ENCODE measurements at places on chromosomes 6 and 20.

DNA sequence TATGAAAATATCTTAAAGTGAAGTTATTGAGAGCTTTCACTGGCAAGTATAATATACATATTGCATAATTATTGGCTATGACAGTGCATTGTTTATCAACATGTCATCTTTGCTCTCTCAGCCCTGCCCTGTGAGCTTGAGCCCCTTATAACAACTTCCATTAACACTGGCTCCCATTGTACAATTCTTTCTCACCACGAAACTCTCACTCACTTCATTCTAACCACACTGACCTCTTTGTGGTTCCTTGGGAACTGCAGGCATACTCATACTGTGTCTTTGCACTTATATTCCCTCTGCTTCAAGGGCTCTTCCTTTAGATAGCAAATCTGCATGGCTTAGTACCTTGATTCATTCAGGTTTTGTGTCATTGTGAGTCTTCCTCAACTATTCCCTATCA lies 411.8 kb downstream of the CDKAL1 start:
- no peak for DNase-seq

- DNase-seq, result no peak
Observed at GRCh38 chr20:22977047-22977785, 57.9 kb upstream of the SSTR4 start.

GRCh38 chr6:134529921-134530320 lies 212.0 kb upstream of the SGK1 start:
- DNase-seq, result no peak

GRCh38 chr6:152669895-152670294 lies 27.8 kb upstream of the MYCT1 start:
- no peak for DNase-seq

DNA sequence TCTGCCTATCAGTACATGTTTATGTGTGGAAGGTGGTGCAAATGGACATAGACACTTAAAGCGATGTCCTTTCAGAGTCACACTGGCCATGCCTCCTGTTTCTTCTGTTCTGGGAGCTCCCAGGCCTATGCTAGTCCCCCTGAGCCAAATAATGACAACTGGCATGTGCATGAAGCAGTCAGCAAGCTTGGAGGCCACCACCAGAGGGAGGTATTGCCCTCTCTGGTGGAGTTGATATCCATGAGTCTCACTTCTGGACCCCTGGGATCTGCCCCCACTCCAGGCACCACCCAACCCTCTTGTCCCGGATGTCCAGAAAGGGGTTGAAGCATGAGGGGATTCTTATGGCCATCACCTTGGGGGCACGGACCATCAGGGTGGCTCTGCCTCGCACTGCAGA lies 172.2 kb downstream of the AIG1 start:
- no peak for DNase-seq

DNA sequence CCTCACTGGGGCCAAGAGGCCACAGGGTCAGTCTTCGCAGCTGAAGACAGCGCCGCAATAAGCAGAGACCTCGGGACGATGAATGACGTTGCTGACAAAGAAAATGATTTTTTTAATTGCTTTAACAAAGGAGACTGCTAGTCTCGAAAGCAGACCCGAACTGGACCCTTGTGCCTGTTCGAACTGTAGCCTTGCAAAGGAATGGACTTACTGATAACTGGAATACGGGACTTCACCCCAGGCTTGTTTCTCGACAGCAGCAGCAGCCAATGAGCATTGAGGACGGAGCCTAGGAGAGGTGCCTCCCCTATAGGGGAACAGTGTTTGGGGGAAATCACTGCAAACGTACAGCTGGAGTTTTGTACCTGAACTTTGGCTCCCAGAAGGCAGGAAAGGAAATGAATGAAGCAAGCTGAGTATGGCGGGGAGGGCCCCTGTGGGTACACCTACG lies 1.3 kb upstream of the TAF4 start:
- DNase-seq, result no peak

GRCh38 chr6:168988280-168988679 lies 265.4 kb downstream of the THBS2 start:
- DNase-seq, result no peak

DNA sequence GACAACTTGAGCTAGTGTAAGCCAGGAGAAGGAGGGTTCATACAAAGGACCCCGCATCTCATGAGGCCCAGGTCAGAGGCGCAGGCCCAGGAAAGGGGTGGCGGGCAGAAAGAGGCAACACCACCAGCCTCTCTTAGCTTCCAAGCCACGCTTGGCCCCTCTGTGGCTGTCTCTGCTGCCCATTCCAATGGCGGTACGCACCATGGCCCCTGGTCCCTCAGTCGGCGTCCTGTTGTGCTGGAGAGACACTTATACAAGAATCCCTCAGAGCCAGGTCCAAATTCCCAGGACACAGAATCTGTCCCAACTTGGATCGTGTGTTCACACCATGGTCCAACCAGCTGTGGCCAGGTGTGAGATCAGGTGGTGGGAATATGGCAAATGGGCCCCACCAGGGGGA lies 127.0 kb upstream of the CDH4 start:
- DNase-seq, result no peak

- DNase-seq, result no peak
Observed at GRCh38 chr6:45253453-45253852, 74.7 kb upstream of the RUNX2 start.

DNA sequence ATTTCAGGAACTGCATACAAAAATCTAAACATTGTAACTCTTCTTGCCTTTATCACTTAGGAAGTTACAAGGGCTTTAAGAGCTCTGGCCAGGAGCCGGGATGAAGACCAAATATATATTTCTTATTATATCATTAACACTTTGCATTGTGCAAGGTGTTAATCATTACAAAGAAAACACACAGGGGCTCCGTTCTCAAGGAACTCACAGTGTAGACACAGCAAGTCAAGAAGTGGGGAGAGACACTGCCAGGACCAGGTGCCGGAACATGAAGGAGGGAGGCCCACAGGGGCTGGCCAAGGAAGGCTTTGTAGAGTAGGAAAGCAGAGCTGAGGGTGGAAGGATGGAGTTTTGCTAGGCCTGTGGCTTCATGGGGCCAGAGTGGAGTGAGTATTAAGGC lies 17.4 kb downstream of the ITPR3 start:
- no peak for DNase-seq

DNA sequence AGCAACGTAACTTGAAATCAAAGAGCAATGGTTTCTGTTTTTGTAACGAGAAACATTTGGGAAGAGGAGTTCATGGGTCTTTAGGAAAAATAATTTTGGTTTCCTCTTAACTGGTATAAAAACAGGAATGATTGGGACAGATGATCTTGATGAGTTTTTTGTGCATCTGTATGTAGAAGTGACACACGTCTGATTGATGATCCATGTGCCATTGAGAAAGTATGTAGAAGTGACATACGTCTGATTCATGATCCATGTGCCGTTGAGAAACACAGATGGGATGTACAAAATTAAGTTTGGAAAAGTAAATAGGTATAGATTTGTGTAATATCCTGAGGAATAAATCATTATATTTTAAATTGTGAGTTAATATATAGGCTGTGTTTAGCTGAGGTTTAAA lies 2.1 kb downstream of the KIAA1586 start:
- no peak for DNase-seq

- DNase-seq, result no peak
Observed at GRCh38 chr20:35004051-35004725, 48.5 kb downstream of the MYH7B start.

- DNase-seq, result no peak
Observed at GRCh38 chr6:148358196-148358785, 15.7 kb downstream of the SASH1 start.

DNA sequence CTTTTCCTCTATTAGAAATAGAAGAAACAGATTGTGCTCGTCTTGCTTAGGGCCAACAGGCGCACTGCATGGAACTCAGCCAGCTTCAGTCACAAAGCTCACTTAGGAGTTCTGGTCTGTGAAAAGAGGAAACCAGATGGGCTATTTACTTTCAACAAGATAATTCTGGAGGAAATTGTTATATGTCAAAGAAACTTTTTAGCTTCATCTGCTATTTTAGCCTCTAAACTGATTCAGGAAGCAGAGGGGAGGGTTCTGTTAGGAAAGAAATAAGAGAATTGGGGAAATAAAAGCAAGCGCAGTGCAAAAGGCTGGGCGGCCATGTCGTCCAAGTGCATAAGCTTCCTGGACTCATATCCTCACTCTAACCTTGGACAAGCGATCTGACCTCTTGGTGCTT lies 21.3 kb downstream of the PRKN start:
- DNase-seq, result no peak

- no peak for DNase-seq
Observed at GRCh38 chr6:120869397-120869796, 464.9 kb downstream of the TBC1D32 start.

DNA sequence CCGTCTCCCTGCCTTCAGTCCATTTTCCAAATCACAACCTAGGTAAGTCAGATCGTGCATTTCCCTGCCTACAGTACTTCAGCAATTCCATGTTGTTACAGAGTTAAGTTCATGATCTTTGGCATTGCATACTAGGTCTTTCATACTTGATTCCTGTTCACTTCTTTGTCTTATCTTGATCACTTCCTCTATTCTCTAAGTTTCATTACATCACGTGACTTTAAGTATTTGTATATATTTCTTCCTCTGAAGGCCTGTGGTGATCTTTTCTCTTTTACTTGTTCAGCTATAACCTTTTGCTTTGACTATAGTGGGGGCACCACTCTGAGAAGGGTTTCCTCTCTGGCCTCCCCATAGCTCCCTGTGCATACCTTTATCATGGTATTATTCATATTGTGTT lies 100.2 kb downstream of the TRMT11 start:
- DNase-seq, result no peak

- no peak for DNase-seq
Observed at GRCh38 chr20:61833807-61834610, 231.7 kb downstream of the TAF4 start.

- DNase-seq, result no peak
Observed at GRCh38 chr6:49087369-49087768, 375.7 kb downstream of the MMUT start.

DNA sequence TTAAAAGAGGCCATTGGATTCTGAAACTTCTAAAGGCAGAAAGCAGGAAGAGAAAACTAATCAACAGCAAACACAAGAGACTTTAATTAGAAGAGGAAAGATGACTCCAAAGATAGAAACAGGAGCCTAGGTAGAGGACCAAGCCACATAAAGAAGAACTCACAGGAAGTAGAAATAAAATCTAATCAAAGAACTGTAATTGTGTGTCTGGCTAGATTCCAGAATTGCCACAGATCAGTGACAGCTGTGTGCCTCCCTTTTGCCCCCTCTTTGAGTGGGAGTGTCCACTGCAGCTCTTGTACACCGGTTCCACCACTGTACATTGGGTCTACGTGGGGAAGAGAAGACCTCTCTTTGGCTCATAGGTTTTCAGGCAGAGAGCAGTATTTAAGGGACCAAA lies 22.3 kb upstream of the THEMIS start:
- DNase-seq, result no peak

DNA sequence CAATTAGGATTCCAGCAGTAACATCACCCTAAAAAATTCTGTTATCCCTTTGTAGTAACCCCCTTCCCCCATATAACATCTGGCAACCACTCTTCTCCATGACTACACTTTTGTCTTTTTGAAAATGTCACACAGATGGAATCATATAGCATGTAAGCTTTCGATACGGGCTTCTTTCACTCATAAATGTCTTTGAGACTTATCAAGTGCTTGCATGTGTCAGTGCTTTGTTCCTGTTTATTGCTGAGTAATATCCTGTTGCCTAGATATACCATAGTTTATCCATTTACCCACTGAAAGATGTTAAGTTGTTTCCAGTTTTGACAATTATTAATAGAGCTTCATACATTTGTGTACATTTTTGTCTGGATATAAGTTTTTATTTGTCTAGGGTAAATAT lies 10.4 kb upstream of the SNPH start:
- DNase-seq, result no peak

- no peak for DNase-seq
Observed at GRCh38 chr20:10276878-10277580, 58.4 kb downstream of the SNAP25 start.

DNA sequence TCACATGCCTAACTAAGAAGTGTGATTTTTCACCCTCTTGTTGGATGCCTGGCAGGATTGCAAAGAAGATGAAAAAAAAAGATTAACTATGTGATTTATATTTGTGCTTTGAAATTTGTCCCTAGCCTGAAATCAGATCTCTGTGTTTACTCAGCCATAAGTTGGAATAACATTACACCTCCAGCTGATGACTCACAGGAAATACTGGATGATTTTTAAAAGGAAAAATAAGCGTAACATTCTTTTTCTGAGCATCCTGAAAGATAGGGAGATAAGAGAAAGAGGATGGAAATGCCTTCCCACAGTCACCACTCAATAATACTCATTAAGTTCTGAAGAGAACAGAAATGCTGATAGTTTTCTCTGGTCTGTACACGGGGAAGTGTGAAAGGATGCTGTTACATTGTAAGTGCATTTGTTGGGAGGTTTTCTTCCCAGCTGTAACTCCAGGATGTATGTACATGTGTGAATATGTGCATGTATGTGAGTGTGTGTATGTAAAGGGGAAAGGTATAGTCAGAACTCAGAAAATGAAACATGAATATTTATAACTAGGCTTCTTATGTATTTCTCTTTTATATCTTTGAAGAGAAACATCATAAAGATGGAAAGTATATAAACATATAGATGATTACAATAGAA lies 37.4 kb upstream of the RIPPLY2 start:
- no peak for DNase-seq

GRCh38 chr6:118644007-118644406 lies 7.4 kb downstream of the CEP85L start:
- no peak for DNase-seq
